ENCODE measurements at places on chromosomes 4 and X.

- no peak for DNase-seq
Measured at GRCh38 chr4:8509311-8509950, 68.9 kb downstream of the TRMT44 start.

DNA sequence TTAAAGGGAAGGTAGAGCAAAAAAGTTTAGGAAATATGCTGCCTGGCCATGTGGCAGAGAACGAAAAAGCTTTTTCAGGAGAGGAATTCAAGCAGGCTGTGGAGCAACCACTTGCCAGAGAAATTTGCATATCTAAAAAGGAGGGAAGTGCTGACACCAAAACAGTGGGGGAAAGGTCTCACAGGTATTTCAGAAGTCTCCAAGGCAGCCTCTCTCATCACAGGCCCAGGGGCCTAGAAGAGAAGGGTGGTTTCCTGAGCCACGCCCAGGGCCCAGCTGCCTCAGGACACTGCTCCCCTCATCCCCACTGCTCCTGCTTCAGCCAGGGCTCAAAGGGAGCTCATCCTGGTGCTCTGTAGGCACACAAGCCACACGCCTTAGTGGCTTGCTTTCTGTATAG, 29.9 kb upstream of the STS start:
- no peak for DNase-seq

- DNase-seq = no peak
Measured at GRCh38 chr4:186104890-186105646, 564 bp downstream of the FAM149A start.

- no peak for DNase-seq
Measured at GRCh38 chr4:139643042-139643895, 22.4 kb upstream of the MGST2 start.

DNA sequence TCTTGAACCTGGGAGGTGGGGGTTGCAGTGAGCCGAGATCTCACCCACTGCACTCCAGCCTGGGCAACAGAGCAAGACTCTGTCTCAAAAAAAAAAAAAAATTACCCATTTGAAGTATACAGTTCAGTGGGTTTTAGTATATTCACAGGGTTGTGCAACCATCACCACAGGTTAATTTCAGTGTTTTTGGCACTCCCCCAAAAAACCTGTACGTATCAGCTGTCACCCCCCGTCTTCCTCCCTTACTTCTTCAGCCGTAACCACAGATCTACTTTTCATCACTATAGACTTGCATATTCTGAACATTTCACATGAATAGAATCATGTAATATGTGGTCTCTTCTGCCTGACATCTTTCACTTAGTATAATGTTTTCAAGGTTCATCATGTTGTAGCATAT, 11.7 kb upstream of the PTTG2 start:
- DNase-seq = no peak

DNA sequence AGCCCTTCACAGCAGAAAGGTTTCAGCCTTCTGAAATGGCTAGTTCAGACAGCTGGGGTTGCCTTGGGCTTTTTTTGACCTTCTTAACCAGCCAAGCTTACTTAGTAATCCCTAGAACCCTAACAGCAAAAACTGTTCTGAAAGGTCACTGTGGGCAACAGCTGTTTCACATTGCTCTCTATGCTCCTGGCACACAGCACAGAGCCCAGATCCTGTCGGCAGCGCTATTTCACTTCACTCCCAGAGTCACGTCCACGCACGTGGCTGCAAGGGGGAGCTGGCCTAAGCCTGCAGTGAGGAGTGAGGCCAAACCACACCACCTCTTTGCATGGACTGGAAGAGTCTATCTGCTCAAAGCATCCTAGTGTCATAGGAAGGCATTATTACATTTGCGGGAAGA, 32.0 kb upstream of the STS start:
- DNase-seq = no peak

GRCh38 chrX:46208225-46208854, 336.9 kb downstream of the ZNF674 start:
- DNase-seq = no peak

DNA sequence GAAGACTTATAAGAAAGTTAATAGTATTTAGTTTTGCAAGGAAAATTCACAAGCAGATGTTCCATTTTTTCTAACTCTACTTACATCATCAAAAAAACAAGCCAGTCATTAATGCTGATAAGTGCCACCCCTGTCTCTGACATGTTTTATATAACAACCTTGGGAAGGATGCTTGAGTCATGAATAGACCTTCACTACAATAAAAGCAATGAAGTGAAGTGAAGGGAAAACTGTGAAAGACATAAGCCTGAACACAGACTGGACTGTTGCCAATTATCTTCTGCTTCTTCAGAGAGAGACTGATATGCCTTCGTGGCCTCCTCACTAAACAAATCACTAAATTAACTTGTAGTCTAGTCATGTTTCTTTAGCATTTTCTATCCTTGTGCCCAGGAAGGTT, 353.2 kb downstream of the PDHA2 start:
- DNase-seq = no peak

DNA sequence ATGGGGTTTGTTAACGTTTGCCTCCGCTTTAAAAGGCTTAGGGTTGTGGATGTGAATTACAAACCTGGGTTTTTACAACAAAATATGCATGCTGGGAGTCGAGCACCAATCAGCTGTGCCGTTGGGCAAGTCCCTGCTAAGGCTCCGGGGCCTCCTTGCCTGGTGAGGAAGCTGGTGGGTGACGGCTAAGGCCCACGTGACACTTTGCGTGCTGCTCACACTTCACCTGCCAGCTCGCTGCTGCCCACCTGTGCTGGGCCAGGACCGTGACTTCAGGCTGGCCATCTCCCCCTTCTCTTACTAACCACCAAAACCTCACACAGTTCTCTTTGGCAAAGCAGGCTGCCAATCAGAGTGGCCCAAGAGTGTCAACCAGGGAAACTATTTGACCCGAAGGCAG, 178.3 kb downstream of the AFAP1 start:
- no peak for DNase-seq

DNA sequence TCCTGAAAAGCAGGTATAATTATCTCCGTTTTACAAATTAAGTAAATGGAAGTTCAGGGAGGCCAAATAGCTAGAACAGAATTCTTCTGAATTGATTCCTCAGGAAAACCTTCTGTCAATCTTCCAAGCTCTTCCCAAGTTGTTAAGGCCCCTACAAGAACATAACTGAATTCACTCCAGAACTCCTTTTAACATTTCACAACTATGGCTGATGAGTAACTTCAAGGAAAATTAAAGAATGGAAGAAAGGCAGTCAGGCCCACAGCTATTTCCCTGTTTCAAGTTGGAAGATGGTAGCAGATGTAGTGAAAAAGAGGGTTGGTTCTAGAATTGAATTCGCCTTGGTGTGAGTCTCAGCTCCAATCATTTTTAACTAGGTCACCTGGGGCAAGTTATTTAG, 15.9 kb downstream of the SETD7 start:
- no peak for DNase-seq

DNA sequence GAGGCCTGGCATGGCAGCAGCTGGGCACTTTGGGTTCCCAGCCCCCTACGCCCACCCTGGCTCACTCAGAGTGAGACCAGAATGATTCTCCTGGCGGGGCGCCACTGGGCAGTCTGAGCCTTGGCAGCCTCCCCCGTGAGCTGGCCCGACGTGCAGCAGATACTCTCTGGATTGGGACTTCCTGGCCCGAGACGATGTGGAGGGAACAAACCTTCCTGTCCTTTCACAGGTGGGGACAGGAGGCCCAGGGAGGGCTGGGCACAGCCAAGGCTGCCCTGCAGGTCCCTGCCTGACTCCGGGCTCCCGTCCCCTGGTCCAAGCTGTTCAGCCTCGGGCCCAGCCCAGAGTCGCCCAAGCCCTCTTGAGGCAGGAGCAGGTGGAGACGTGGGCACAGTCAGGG, 17.9 kb upstream of the ADD1 start:
- DNase-seq = no peak

GRCh38 chr4:153724606-153725005, 35.2 kb downstream of the RNF175 start:
- DNase-seq = no peak

- no peak for DNase-seq
Measured at GRCh38 chr4:52367282-52367830, 291.7 kb downstream of the USP46 start.

DNA sequence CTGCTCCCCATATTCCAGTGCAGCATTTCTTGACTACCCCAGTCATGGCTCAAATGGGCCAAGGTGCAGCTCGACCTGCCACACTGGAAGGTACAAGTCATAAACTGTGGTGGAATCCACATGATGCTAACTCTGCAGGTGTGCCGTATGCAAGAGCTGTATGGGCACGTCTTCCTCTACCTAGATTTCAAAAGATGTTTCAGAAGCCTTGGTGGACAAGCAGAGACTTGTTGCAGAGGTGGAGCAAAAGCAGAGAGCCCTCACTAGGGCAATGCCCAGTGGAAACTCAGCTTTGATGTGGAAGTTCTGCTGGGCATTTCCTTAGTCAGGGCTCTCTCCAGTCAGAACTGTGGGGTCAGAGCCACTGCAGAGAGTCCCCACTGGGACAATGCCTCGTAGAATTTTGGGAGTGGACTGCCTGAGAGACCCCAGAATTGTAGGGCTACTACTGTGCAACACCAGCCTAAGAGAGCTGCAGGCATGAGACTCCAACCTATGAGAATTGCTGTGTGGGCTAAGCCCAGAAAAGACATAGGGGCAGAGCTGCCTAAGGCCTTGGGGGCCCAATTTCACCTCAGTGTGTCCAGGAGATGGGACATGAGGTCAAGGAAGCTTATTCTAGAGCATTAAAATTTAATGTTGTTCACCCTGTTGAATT, 65.7 kb downstream of the BEX3 start:
- DNase-seq = no peak

DNA sequence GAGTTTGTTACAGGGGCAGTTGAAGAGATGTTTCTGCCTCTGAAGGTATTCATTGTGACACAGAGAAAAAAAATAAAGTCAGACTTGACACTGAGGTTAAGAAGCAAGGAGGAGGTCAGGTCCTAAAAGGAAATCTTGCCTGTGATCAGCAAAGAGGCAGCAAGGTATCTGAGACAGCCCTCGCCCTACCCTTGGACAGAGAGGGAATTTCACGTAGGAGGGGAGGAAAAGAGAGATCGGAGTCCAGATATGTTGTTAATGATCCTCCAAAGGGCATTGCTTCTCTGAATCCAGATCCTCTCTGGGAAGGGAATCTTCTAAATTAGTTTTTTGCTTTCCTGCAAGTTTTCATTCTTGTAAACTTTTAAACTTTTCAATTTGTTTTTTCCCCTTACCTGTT, 15.3 kb upstream of the PRR27 start:
- no peak for DNase-seq

DNA sequence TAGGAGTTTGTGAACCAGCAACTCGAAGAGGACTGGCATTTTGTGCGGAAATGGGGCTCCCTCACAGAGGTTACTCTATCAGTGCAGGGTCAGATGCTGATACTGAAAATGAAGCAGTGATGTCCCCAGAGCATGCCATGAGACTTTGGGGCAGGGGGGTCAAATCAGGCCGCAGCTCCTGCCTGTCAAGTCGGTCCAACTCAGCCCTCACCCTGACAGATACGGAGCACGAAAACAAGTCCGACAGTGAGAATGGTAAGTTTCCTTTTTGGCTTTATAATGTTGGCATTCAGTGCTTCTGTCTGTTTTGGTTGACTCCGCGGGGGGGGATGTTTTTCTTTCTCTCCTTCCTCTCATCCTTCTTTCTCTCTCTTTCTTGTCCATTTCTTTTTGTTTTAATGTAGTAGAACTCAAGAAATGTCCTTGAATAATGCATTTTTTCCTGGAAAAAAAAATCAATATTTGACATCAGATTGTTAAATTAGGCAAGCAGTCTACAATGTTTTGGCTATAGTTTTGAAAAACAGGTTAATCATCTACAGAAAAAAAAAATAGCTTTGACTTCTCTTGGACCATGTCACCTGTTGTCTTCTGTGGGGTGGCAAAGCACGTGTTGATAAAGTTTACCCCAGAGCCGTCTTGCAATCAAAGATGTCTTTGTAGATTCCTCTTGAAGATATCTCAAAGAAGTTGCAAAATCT, 103.6 kb downstream of the TENM3 start:
- DNase-seq = no peak

DNA sequence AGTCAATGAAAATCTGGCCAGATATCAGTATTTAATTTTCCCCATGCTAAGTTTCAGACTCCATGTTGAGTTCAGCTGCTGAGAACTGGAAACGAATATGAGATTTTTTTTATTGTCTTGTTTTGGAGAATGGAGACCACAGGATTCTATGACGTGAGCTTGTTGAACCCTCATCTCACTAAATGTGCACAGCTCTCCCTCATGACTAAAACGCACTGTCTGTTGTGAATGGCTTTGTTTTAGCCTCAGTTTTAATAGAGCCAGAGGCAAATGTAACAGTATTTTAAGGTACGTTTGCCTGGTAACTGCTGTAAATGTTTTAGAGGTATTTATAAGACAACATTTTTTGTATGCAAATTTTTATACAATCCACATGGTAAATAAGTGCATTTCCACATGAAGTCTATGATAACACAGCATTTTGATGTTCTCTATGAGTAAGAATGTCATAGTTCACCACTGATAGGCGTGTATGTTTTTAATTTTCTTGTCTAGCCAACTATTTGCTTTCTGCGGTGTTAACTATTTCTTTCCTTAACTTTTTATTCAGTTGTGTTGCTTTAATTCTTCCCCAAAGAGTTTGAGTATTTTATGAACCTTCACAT, 1159.3 kb upstream of the TENM3 start:
- no peak for DNase-seq

DNA sequence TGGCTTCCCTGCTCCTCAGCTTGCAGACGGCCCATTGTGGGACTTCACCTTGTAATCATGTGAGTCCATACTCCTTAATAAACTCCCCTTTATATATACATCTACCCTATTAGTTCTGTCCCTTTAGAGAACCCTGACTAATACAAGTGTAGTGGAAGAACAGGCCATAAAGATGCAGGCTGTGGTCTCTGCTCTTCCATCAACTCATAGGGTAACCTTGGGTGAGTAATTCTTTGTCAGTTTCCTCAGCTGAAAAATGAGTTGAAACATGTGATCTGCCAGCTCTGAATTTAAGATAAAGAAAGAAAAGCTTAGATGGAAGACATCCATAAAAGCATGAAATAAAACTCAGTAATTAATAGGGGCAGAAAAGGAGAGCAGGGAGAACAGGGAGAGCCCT, 103.6 kb downstream of the ENOX2 start:
- no peak for DNase-seq

DNA sequence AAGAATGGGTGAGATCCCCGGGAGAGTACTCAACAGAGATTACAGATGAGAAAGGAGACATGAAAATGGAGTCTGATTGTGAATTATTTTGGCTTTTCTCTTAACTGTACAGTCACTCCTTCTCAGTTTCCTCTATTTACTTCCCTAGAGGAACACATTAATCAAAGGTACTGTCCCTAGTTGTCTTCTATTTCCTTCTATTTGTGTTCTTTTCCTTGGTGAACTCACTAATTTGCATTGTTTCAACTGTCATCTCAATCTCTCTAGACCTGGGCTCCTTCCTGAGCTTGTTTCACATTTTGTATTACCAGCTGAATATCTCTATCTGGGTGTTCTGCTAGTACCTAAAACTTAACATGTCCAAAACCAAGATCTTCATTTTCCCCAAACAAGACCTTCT, 59.8 kb downstream of the ABCB7 start:
- DNase-seq = no peak

DNA sequence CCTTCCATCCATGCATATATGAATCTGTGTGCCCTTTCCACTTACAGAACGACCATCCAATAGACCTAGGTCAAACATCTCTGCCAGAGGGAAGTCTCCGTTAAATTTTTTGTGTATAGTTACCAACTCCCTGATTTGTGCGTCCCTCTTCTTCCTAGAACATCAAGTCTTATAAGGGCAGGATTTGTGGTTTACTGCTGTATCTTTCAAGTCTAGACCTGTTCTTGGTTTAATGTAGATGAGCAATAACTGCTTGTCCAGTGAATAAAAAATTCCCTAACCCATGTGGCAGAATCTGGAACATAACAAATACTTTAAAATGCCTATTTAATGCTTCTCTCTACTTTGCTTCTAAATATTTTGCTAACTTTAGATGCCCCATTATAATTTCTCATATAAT, 988.8 kb downstream of the RAPGEF2 start:
- DNase-seq = no peak

All from activated CD4-positive, alpha-beta T cell treated with anti-CD3 and anti-CD28 coated beads, Interleukin-2, amount 50 U/mL, for 24 hours (primary cell).